ENCODE measurements at places on chromosomes 4 and X.
A peak's percentile ranks its signal among the peaks of the same experiment; 100 is the strongest.

GRCh38 chrX:110003167-110004156 is 548 bp downstream of the TMEM164 start:
- no peak for DNase-seq

- no peak for DNase-seq
Measured at GRCh38 chr4:146338512-146338911, 124.2 kb downstream of the REELD1 start.

DNA sequence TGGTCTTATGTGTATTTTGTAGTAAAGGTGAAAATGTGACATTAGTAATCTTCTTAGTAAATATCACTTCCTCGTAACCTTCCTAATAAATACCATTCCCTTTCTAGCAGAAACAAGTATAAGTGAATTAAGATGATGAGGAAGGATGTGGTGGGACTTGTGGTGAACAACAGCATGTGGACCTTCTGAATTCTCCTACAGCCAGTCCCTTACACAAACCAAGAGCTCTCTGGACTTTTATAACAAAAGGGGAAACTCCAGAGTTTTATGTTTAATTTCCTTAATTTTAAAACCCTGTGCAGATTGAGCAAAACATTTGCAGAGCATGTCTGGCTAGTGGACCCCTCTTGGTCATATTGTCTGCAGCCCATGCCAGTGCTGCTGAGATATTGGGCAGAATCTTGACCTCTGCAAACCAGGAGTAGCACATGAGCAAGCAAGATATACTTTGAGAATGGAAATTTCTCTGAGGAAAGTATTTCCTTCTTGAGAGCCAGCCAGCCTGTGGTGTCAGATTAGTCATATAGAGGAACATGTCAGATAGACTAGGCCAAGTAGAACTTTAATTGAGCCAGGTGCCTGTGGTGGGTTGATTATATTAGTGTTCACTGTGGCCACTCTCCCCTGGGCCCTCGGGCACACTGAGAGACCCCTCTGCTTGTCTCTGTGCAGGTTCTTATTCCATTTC is 328.2 kb downstream of the DKK2 start:
- DNase-seq: no peak

- DNase-seq: no peak
Measured at GRCh38 chr4:164396439-164396838, 357.5 kb upstream of the SMIM31 start.

- DNase-seq: no peak
Measured at GRCh38 chrX:74520291-74520690, 94.1 kb downstream of the RLIM start.

DNA sequence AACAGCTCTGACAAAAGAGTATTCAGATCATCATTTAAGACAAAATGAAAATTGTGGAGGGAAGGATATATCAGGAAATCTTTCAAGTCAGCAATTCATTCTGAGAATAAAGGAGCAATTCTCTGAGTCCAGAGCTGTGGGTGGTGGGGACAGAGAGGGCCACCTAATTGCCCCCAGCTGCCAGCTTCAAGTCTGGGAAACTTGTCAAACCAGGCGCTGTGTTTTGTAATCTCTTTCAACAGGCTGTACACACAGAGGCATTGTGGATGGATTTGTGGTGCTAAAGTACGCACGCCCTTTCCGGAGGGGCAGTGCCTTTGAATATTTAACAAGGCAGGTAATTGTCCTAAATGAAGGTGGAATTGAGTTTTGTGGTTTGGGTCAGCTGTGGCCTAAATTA is 591.1 kb upstream of the BOD1L1 start:
- no peak for DNase-seq

GRCh38 chrX:119455264-119455663 is 13.0 kb upstream of the SLC25A5 start:
- DNase-seq: no peak

DNA sequence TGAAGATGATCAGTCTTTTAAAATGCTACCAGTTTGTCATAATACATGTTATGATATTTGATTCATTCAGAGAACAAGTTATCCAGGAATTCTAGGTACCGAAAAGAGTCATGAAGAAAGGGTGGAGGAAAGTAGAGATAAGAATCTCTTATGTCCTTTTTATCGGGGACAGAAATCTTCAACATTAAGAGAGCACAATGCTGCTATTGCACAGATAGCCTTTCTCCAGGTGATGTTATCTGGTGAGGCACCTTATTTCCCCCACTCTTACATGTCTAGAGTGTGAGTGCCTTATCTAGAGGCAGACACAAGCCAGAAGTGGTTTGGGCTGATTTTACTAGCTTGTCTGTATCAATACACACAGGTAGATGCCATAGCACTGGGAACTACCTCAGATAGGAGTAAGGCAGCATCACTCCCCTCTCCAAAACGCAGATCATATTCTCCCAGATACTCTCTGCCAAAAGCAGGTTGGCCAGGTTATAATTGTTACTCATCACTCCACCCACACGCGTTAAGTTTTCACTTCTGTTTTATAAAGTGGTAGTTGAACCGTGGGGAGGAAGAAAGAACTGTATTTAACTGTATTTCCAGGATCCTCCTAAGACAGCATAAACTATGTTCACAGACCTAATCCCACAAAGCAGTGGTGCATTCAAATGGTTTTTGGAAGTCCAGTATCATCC is 38.4 kb downstream of the AREG start:
- DNase-seq: no peak

DNA sequence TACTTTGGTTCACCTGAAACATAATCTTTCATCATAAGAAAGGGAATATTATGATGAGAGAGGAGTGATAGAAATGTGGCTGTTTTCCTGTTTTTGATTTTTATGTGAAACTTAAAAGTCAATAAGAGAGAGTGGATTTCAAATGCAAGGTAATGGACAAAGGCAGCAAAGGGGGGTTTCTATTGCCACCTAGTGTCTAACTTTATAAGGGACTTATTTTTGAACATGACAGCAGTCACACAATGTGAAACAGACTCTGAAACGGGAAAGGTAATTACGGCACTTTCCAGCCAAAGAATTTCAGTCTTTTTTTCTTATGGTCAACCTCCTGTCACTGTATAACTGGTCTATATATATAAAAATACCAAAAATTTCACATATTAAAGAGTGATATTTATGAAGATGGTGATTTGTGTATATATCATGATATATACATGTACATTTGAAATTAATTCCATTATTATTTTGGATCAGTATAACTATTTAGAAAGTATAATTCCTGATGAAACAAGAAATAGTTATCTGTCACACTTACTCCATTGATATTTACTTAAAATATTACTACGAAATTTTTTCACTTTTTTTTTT is 127.1 kb downstream of the FBXO8 start:
- DNase-seq: no peak

DNA sequence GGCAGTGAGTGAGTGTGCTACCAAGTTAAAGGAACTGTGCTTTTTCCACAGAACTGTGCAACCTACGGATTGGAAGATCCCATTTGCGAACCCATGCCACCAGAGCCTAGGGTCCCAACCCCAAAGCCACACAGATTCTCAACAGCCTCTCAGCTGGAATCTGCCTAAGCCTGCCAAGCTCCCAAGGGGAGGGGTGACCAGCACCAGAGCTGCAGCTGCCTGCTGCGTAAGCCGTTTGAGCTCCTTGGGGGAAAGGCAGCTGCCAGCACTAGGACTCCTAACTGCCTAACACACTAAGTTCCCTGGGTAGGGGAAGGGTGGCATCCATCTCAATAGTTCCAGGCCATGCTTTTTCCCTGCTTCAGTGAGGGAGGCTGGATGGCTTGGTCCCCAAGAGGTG is 738.1 kb upstream of the PRKX start:
- no peak for DNase-seq

DNA sequence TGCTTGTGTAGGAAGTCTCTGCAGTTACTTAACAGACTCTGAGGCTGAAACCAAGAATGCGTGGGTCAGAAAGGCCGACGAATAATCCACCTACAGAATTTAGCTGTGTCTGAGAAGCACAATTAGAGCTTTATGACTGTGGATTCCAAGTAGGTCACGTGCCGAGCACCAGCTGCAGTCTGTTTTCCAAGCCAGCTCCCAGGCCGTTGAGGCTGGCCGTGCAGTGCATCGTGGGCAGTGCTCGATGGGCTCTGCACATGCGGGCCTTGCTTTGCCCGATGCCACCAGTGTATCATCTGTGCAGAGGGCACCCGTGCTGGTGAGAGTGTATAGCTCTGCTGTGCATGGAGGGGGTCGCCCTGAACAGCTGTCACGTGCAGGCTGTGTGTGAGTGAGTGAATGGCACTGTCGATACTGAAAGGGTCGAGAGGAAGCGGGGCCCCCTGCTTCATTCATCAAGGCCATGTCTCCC is 67.5 kb upstream of the CLDN34 start:
- DNase-seq: no peak

GRCh38 chrX:77975755-77976154 is 6.3 kb upstream of the PGAM4 start:
- DNase-seq: no peak

GRCh38 chr4:87580057-87580456 is 28.3 kb upstream of the DSPP start:
- no peak for DNase-seq

DNA sequence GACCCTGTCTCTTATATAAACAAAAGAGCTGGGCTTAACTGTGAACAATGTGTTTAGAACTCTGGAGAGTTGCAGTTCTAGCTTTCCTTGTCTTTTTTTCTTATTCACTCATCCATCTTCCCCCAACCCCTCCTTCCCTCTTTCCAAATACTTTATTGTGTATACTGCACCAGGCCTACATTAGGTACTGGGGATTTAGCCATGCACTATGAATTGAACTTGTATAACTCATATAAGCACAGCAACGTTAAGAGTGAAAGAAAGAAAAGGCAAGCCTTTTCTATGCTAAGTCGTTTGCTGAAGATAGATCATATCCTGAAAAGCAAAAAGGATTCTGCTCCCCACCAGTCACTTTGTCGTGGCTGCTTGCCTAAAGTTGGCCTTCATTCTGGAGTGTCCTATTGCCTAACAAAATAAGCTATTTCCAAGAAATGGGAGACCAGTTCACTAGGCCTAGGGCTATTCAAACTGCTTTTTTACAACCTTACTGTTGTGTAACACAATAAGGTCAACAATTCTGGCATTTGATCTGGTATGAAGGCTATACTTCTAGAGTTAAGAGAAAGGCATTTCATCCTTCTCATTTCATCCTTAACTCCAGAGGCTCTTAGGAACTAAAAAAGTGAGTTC is 32.2 kb downstream of the CCNI start:
- DNase-seq: no peak

GRCh38 chrX:21740329-21741274 is 17.3 kb downstream of the SMPX start:
- no peak for DNase-seq

- DNase-seq: peak; percentile 38
Measured at GRCh38 chrX:131734621-131735020, 190.7 kb downstream of the OR13H1 start.

GRCh38 chr4:154588198-154588597 is 2.3 kb downstream of the FGA start:
- no peak for DNase-seq

- DNase-seq: no peak
Measured at GRCh38 chr4:8157496-8157895, 1.1 kb downstream of the ABLIM2 start.

DNA sequence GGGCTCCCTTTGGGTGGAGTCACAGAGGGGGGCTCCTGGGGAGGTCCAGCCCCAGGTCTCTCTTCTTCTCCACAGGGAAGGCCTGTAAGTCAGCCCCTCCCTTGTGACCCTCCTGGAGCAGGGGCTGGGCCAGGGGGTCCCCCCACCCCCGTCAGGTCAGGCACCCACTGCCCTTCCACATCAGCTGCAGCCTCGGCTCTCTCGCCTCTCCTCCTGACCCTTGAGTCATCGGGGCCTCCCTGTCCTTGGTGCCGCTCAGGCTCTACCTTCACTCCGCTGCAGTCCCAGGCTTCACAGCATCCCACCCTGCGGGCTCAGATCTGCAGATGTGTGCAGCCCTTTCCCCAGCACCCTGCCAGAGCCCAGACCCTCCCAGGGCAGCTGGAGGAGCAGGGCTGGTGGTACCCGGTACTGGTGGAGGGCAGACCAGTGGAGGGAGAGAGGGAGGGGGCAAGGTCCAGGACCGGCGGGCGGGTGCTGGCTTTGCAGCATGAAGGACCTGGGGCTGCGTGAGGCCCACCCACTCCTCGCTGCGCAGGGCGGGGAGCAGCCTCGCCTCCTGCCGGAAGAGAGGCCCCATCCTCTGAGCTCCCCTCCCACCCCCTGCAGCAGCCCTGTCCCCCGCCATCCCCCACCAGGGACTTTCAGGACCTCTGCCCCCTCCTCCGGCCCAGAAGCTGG is 117.1 kb downstream of the FAM53A start:
- DNase-seq: no peak

- DNase-seq: no peak
Measured at GRCh38 chrX:17860811-17861488, at the start of gene RAI2. Gene RAI2 (minus strand): TSS chrX:17861298. CDS start chrX:17802010, 59,288 bp downstream.

DNA sequence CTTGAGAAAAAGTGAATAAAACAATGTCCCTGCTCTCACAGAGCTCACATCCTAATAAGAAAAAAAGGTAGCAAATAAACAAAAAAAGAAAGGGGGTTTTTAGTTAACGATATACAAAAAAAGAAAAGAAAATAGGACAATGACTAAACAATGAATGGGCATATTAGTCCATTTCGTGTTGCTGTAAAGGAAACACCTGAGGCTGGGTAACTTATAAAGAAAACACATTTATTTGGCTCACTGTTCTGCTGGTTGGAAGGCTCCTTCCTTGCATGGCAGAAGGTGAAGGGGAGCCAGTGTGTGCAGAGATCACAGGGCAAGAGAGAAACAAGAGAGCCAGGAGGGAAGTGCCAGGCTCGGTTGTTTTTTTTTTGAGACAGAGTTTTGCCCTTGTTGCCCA is 4.7 kb upstream of the KLF3 start:
- no peak for DNase-seq

- no peak for DNase-seq
Measured at GRCh38 chr4:122890147-122890795, 32.1 kb downstream of the NUDT6 start.

GRCh38 chr4:145635630-145636029 is 16.4 kb downstream of the MMAA start:
- no peak for DNase-seq

- DNase-seq: no peak
Measured at GRCh38 chr4:118850488-118851173, 14.7 kb upstream of the SEC24D start.

GRCh38 chr4:100149190-100149589 is 41.1 kb downstream of the DDIT4L start:
- DNase-seq: no peak

GRCh38 chr4:123598331-123598730 is 201.7 kb downstream of the SPRY1 start:
- no peak for DNase-seq

- no peak for DNase-seq
Measured at GRCh38 chr4:158163941-158164767, 8.7 kb downstream of the GASK1B start.

DNA sequence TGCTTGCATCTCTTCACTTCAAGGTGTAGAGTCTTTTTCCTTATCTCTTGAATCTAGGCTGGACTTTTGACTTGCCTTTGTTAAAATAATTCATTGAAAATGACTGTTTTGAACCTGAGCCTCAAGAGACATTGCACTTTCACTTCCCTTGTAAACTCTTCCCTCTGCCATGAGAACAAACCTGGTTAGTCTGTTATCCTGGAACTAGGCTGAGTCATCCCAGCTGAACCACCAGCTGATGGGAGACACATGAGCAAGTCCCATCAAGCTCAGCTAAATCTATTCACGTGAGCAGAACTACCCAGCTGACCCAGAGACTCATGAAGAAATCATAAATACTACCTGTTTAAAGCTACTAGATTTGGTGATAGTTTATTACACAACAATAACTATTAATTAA is 202.3 kb upstream of the CENPE start:
- DNase-seq: no peak

GRCh38 chr4:4585012-4585670 is 43.3 kb upstream of the STX18 start:
- no peak for DNase-seq

- DNase-seq: no peak
Measured at GRCh38 chr4:164446516-164446915, 307.4 kb upstream of the SMIM31 start.

GRCh38 chr4:173125216-173125812 is 43.3 kb upstream of the GALNT7 start:
- DNase-seq: no peak
